ENCODE measurements at places on chromosomes 12 and 14.
A peak's percentile ranks its signal among the peaks of the same experiment; 100 is the strongest.

- DNase-seq, result no peak
Observed at GRCh38 chr12:62631471-62632410, 165.1 kb downstream of the MON2 start.

GRCh38 chr12:113152196-113152834 is 2.8 kb downstream of the CFAP73 start:
- DNase-seq, result no peak

DNA sequence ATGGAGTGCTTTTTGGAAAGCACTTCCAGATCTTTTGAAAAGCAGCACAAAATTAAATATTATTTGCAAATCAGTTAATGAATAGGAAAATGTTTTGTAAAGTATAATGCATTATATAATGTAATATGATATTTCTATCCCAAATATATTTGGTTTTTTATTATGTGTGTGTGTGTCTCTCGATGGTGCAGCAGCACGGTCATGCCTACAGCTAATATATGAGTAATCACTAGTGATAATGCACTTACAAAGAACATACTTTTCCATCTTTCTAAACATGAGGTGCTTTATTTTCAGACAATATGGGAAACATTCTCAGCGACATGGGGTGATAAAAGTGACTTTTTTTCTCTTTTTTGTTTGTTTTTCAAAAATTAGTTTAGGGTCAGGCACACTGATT is 1.3 kb upstream of the EEA1 start:
- DNase-seq, result no peak

DNA sequence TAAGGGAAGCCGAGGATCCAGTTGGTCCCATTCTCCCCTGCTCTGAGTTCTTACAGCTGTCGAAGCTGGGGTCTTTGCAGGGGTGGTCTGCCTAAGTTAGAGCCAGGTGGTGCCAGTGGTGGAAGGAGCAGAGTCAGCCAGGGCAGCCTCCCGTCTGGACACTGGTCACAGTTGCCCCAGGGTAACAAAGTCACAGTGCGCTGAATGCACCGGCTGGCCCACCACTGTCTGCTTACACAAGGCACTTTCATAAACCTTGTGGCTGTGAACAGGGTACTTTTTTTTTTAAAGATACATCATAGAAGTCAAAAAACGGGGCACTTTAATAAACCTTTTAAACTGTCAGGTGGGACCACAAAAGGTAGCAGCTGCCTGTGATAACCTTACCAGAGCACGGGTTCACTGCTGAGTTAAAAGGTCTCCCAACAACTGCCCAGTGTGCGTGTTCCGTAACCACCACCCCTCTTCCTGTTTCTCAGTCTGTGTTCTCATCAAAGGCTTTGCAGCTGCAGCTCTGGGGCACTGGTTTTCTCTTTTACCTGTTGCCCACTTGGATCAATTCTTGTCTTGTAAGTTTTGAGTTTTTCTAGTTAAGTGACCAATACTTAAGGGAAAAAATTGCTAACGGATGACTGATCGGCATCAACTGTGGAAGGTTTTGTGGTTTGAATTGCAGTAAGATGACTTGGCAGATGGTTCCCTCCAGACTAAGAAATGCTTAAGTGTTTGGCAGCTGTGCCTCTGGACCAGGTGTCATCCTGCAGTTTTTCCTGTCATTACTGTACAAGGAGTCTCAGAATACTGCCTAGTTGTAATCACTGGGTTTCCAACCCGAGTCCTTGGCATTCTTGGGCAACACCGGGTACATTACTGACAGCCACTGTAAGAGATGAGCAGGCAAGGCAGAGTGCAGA is 55.9 kb downstream of the DYNC1H1 start:
- peak; percentile 23 for DNase-seq

DNA sequence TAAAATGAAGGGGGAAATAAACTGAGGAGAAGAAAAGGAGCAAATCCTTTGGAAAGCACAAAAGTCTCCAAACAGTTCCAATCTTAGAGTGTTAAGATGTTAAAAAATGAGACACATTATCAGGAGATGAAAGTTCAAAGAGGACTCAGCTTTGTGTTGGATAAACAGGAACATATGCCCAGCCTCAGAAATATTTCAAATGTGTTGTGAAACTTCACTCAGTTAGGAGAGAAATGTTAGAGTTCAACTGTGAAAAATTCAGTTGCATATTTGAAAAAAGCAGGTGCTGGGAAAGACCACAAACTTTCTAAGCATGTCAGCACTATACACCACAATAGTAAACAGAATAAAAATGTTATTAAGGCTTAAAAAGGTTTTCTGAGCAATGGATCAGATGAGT is 136.8 kb upstream of the PRKD1 start:
- no peak for DNase-seq

GRCh38 chr12:68200854-68201253 is 24.8 kb downstream of the IL26 start:
- no peak for DNase-seq

DNA sequence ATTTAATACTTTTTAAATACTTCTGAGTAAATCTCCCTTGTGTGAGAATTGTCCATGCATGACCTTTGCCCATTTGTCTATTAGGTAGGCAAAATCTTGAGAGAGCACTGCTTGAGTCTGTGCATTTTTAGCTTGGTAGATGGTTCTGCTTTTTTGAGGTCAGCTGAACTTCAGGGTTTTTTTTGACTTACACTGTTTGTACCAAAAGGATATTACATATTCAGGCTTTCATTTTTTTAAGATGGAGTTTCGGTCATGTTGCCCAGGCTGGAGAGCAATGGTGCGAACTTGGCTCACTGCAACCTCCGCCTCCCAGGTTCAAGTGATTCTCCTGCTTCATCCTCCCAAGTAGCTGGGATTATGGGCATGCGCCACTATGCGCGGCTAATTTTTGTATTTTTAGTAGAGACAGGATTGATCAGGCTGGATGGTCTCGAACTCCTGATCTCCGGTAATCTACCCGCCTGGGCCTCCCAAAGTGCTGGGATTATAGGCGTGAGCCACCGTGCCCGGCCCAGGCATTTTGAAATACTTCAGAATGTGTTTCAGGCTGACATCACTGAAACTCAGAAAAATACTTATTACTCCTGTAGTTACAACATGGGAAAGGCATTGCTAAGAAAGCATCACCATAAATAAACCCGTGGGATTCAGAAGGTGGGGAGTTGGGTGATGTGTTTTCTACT is 11.1 kb downstream of the RASSF3 start:
- DNase-seq, result peak; percentile 31

DNA sequence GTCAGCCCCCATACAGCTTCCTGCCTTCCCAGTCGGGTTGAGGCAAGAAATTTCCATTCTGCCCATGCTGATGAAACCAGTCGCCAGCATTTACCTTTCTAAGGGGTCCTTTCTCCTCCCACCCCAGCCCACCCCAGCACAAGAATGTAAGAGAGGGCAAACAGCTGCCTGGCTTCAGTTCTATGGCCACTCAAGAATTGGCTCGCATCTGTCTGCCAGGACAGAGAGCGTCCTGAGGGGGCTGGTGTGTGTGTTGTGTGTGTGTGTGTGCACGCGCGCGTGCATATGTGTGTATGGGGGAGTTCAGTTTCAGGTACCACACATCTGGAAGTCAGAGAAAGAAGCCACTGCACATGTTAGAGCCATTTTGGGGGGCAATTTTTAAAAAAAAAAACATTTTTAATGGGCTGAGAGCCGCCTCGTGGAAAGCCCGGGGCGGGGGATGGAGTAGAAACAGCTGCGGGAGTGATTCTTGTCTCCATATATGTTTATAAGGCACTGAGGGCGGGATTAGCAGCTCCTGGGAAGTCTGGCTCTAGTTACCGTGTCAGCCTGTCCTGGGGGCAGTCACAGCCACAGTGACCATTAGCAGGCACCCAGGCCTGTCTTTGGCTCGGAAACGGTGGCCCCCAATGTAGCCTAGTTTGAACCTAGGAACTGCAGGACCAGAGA is at the start of gene WNT5B:
TSS of gene WNT5B (plus strand) at position 566 of the 672 bp plus-strand sequence. CDS start 2,124 bp downstream, outside the sequence.
- DNase-seq, result no peak

- no peak for DNase-seq
Observed at GRCh38 chr14:94474581-94475031, 1.4 kb downstream of the SERPINA9 start.

- DNase-seq, result no peak
Observed at GRCh38 chr12:40499856-40500255, 192.4 kb upstream of the CNTN1 start.

DNA sequence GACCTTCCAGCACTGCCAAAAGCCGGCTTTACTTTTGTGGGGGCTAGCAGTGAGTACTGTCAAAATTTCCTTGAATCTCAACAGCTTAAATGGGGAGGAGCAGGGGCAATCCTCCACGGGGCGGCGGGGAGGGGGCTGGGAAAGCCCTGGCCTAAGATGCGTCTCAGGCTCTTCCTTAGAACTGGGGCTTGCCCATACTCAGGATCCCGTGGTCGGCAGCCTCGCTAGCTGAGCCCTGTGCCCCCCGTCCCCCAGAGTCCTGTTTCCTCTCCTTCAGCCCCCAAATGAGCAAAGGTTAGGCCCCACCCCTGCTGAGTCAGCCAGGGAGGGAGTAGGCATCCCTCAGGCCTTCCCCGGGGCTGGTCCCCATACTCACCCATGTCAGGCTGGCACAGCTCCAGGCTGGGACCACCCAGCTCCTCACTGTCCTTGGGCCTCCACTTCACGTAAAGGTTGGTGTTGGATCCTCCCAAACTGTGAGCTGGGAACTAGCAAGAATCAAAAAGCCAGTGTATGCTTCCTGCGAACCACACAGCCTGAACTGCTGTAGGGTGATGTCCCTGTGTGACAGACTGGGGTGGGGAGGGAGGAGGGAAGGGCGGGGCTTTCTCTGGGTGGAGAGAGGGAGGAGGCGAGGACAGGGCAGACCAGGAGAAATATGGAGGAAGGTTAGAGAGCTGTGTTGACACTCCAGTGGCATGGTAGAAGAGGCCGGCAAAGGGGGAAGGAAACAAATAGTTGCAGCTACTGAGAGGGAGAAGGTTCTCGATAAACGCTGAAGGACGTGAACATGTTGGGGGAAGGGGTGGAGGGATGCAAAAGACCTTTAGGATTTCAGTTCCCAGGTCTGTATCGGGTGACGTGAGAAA is 5.9 kb upstream of the BAZ2A start:
- peak; percentile 89 for DNase-seq

GRCh38 chr14:64844969-64845536 is 34.7 kb downstream of the SPTB start:
- no peak for DNase-seq

DNA sequence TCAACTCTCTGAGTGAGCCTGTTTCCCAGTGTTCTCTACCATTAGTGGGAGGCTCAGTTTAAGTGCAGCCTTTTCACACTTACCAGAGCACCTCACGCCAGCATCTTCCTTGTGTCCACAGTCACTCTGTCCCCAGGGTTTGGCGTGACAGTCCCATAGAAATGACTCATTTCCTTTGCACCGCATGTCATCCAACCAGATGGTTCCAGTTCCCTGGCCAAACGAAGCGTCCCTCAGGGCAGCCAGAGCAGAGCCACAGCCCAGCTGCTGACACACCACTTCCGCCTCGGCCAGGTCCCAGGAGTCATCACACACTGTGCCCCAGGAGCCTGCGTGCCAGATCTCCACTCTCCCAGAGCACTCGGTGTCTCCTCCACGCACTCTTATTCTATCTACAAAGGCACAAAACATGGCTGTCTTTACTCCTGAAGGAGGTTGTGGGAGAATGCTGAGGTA is 65.4 kb downstream of the ACSM4 start:
- no peak for DNase-seq

GRCh38 chr14:92527721-92528120 is 14.1 kb downstream of the RIN3 start:
- no peak for DNase-seq

- no peak for DNase-seq
Observed at GRCh38 chr12:70638639-70639360, 1.6 kb upstream of the PTPRB start.
